ENCODE measurements at places on chromosomes 7 and 10.

DNA sequence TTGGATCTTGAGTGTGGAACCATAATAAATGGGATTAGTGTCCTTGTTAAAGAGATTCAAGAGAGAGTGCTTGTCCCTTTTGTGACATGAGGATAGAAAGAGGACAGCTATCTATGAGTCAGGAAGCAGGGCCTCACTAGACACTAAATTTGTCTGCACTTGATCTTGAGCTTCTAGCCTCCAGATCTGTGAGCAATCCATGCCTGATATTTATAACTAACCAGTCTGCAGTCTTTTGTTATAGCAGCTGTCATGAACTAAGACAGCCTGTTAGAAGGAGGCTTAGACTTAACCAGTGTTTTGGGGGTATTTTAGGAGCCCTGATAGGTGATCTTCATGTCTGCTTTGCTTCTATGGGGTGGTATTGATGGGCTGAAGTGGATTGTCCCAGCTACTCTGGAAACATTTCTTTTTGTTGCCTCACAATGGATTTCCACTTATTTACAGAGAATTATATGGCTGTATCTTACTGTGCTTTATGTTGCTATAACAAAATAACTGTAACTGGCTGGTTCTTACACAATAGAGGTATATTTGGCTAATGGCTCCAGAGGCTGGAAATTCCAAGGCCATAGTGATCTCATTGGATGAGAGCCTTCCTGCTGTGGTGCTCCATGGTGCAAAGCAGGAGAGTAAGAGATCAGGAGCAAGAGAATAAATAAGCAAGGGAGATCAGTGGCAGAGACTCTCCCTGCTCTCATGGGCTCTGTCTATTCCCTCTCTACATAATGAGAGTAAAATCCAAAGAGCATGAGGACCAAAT, 23.4 kb upstream of the AKR1C3 start:
- DNase-seq: no peak

GRCh38 chr7:144497282-144497681, 93.8 kb upstream of the NOBOX start:
- no peak for DNase-seq

GRCh38 chr7:101087334-101088068, 2.2 kb downstream of the TRIM56 start:
- DNase-seq: no peak

DNA sequence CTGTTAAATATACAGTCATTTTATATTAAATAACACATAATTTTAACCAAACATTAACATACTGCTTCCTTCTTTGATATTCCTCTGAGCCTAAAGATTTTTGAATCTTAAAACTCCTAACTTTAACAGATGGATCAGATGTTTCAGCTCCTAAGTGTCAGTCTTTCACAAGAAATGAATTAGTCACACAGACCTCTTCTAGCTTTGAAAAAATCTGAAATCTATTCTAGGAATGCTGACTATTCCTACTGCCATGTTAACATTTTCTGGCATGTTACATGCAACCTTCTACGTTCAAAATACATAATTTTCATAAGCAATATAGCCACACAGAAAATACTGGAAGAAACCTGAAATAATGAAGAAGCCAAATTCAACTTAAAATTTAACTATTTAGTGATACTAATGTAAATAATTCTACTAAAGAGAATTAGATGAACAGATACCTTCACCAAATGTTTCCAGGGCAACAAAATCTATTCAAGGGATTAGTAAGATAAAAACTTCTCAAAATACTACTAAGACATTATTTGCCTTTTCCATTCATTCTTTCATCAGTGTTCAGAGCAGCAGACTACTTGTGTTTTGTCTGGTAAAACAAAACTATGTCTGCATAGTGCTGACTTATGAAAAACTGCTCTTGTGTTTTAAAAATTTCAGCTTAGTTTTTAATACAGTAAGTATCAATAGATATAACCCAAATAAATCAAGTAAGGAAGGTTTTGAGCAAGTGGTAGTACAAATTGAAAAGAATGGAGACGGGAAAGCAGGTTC, 9.2 kb downstream of the JMJD1C start:
- no peak for DNase-seq

- no peak for DNase-seq
Measured at GRCh38 chr10:20737107-20737506, 160.0 kb downstream of the NEBL start.

DNA sequence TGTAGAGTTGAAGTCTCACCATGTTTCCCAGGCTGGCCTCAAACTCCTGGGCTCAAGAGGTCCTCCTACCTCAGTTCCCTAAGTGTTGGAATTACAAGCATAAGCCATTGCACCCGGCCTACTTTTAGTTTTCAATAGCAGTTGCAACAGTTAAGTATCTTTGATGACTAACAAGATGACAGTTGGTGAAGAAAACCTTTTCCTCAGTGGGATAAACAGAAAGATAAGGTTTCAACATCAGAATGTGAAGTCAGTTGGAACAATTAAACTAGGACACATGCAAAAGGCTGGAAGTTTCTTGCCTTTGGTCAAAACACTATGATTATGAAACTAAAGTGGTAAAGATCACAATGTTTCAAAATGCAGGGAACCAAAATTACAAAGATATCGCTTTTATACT, 169.2 kb downstream of the ZNF438 start:
- DNase-seq: no peak

DNA sequence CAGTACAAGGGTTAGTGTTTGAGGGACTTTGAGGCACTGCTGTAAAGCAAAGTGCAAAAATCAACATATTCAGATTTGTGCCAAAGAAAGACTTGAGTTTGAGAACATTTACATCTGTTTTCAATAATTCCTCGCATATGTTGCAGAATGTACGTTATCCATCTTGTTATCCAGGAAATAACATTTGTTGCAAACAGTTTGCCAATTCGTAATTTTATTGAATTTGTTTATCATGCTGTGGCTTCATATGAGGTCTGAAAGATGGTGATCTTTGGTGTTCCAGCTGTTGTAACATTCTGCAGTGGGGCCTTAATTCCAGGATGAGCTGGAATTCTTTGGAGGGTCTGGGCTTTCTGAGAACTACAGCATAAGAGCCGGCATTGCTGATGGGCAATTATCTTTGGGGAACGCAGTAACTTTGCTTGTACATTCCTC, 396.2 kb downstream of the LRMDA start:
- no peak for DNase-seq

GRCh38 chr7:126535176-126535575, 717.6 kb downstream of the GRM8 start:
- DNase-seq: no peak

DNA sequence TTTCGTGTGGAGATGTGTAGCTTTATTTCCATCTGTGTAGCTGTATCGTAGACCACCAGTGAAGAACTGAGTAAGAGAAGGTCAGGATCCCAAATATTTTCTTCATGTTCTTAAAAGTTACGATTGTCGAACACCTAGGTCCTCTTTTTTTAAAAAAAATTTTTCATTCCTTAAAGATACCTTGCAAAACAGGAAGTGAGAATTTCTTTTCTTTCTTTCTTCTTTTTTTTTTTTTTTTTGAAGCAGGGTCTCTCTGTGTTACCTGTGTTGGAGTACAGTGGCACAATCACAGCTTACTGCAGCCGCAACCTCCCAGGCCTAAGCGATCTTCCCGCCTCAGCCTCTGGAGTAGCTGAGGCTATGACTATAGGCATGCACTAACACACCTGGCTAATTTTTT, 60.8 kb downstream of the PHTF2 start:
- DNase-seq: no peak

DNA sequence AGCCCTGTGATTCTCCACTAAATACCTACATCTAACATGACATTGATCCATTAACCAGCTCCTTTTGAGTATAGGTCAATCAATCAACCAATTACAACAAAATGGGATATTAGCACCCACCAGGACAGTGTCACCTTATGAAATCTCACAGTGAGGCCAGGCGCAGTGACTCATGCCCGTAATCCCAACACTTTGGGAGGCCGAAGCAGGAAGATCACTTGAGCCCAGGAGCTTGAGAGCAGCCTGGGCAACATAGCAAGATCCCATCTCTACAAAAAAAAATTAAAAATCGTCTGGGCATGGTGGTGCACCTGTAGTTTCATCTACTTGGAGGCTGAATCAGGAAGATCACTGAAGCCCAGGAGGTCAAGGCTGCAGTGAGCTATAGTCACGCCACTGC, 28.5 kb downstream of the SRRM3 start:
- no peak for DNase-seq

GRCh38 chr7:143459359-143459758, 16.1 kb downstream of the TAS2R60 start:
- DNase-seq: no peak

GRCh38 chr7:32001948-32002347, 68.3 kb downstream of the PDE1C start:
- DNase-seq: no peak

DNA sequence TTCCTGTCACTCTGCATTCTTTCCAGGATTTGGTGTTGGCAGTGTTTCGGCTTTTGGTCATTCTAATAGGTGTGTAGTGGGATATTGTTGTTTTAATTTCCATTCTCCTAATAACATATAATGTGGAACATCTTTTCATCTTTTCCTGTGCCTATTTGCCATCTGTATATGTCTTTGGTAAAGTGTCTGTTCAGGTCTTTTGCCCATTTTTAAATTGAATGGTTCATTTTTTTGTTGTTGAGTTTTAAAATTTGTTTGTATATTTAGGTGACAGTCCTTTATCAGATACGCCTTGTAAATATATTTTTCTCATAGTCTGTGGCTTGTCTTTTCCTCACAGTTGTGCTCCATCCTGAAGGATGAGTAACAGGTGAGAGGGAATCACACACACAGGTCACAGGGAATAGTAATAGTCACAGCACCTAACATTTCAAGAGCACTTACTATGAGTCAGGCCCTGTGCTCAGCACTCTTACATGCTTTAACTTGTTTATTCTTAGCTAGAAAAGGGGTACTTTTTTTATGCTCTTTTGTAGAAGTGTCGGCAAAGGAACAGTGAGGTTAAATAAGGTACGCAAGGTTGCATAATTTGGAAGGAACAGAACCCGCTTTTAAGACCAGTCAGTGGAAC, 117.1 kb upstream of the GATA3 start:
- no peak for DNase-seq

DNA sequence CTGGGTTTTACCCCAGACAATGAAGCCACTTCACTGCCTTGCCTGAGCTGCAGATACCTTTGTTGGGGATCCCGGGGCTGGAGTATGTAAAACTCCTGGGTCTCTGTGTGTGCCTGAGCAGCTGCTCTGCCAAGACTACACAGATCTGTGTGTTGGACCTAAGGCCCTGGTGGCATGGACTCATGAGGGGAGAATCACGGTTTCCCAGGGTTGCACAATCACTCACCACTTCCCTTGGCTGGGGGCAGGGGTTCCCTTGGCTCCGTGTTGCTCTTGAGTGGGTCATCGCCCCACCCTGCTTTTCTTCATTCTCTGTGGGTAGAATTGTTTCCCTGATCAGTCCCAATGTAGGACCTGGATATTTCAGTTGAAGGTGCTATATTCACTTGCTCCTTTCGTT, 13.9 kb upstream of the TBATA start:
- no peak for DNase-seq

- DNase-seq: no peak
Measured at GRCh38 chr7:37703361-37703760, 19.8 kb downstream of the GPR141 start.

- DNase-seq: no peak
Measured at GRCh38 chr10:52683776-52684175, 88.8 kb downstream of the MBL2 start.

- no peak for DNase-seq
Measured at GRCh38 chr10:14772399-14772798, 2.3 kb downstream of the FAM107B start.

- DNase-seq: no peak
Measured at GRCh38 chr7:4689668-4690067, 7.6 kb downstream of the FOXK1 start.

DNA sequence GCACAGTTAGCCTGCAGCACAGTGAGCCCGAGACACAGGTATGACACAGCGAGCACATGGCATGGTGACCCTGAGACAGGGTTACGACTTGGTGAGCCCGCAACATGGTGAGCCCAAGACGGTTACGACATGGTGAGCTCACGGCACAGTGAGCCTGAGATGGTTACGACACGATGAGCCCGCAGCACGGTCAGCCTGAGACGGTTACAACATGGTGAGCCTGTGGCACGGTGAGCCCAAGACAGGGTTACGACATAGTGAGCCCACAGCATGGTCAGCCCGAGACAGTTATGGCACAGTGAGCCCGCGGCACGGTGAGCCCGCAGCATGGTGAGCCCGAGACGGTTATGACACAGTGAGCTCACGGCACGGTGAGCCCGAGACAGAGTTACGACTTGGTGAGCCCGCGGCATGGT, 156.1 kb downstream of the MAD1L1 start:
- DNase-seq: no peak

- no peak for DNase-seq
Measured at GRCh38 chr10:77965294-77965693, 38.7 kb upstream of the DLG5 start.

DNA sequence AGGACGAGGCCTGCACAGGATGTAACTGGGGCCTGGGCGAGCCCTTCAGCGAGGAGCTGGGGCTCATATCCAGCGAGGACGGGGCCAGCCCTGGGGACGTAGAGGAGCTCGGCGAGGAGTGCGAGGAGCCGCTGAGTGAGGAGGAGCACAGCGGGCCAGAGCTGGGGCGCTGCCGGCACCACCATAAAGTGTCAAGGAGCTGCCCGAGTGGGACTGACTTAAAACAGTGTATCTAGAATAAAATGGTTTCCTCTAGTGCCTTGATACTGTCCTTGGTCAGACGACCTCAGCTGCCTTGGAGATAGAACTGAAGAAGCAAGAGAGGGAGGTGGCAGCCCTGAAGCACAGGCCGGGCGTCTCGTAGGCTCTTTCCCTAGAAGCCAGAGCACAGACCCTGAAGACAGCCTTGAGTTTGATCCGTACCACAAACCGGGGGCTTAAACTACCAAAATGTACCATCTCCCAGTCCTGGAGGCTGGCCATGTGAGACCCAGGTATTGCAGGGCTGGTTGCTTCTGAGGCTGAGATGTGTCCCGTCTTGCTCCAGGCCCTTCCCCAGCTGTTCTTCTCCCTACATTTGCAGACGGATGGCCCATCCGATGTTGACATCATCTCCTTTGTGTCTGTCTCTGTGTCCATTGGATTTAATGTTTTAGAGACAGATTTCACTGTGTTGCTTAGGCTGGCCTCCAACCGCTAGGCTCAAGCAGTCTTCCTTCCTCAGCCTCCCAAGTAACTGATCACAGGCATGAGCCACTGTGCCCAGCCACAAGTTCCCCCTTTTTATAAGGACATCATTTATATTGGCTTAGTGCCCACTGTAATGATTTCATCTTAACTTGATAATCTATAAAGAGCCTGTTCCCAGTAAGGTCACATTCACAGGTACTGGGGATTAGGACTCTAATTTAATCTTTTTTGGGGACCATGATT, 35.8 kb downstream of the DNAJB6 start:
- no peak for DNase-seq

GRCh38 chr10:104337521-104337984, 712 bp downstream of the ITPRIP start:
- DNase-seq: no peak

DNA sequence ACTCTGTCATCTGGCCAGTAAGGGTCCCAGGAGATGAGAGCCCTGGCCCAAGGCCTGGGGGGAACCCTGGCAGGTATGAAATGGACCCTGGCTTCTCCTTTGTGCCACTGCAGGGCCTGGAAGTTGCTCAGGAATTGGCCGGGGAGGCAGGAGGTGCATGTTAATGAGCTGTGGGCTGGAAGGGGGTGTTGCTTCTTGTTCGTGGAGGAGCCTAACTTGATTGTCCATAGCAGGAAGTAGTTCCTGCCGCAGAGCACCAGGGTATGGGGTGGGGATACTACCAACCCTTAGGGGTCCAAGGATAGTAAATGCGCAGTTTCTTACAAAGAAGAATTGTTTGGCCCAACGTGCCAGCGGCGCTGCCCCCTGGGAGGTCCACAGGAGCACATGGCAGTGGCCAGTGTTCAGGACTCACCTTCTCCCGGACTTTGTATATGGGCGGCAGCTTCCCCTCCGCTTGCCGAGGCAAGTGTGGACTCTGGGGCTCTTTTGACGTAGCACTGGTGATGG, 21.5 kb downstream of the TEX36 start:
- no peak for DNase-seq

Data from activated CD8-positive, alpha-beta memory T cell treated with anti-CD3 and anti-CD28 coated beads for 4 hours (primary cell).